Stimulated activated CD8-positive, alpha-beta memory T cell treated with anti-CD3 and anti-CD28 coated beads, Interleukin-4, amount 100 ng/mL, for 1 hour (primary cell): ENCODE measurements at places on chromosomes 6 and 20.

DNA sequence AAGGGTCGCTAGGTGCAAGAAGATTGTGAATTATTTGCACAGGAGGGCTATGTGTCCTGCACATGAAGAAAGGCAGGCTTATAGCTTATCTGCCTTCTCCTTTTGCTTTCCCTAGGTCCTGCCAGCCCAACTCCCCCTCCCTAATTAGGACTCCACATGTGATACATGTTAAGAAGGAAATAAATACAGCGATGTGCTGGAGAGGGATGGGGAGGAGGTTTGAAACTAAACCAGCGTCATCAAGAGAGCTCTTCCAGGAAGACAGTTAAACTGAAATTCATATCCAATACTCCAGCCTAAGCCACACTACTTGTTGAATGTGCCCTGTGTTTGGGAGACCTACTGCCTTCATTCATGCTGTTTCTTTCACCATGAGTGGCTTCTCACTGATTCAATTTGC lies 34.9 kb upstream of the UTRN start:
- DNase-seq: no peak

- no peak for DNase-seq
Measured at GRCh38 chr20:49679634-49680033, 34.0 kb downstream of the B4GALT5 start.

DNA sequence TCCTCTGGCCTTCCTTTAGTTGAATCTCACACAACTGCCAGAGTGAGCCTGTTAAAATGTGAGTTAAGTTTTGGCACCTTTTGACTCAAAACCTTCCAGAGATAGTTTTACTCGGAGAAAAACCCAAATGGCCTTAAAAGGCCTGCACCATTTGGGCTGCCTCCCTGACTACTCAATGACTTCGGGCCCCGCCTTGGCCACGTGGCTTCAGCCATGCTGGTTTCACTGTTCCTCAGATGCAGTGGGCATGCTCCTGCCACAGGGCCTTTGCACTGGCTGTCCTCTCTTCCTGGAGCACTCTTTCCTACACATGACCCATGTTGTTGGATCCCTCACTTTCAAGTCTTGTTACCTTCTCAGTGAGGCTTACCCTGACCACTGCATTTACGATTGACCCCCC lies 18.3 kb downstream of the VEGFA start:
- DNase-seq: no peak

DNA sequence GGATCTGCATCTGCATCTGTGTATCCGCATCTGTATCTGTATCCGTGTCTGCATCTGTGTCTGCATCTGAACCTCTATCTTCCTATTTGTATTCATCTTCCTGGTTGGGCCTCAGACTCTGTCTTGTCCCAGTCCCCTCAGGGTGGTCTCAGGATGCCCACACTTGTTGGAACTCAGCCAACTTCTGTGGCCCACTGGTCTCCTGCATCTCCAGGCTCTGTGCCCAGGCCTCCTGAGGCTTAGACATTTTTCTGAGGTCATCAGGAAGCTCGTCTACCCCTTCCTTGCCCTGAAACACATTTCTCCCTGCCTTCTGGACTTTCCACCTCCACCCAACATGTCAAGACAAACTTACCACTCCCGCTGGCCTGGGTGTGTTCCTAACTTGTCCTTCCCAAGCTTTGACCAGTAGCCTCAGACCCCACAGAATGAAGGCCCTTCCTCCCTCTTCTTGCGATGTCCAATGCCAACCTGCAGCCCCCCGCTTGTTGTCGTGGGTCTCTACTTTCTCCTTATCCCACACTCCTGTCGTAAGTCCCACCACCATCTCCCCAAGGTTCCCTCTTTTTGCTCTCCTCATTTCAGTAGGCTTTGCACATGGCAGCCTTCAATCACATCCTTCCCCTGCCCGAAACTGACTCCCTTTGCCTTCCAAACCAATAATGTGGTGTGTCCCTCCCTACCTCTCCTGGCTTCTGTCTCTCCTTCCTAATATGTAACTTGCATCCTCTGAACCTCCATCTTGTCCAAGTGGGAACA lies 176.5 kb downstream of the DLL1 start:
- no peak for DNase-seq

- no peak for DNase-seq
Measured at GRCh38 chr6:125528621-125529041, 220.8 kb upstream of the HEY2 start.

GRCh38 chr6:31826793-31827285 lies 699 bp upstream of the HSPA1B start:
- DNase-seq: no peak

DNA sequence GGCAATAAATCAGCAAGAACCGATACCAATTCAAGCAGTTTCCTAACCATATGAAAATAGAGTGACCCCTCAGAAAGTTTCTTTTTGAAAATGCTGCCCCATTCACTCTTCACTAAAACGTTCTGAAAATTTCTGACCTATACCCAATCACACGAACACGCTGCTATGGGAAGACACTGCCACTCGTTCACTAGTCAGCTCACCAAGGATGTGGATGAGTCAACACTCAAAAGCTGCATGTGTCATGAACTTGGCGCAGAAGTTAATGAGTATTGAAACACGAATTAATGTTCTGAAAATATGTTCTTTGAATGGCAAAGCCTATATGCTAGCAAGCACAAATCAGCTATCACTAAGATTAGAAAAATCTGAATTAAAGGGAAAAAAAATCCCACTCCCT lies 84.2 kb downstream of the PREP start:
- DNase-seq: no peak

- no peak for DNase-seq
Measured at GRCh38 chr6:5672581-5673011, 334.1 kb downstream of the NRN1 start.
